Chondrocyte (in vitro differentiated cells): ENCODE measurements at places on chromosomes 4 and X.

- DNase-seq: no peak
These were observed 495.2 kb downstream of the AFF2 start for GRCh38 chrX:148995661-148996060.

- DNase-seq: no peak
These were observed 41.0 kb upstream of the ZNF330 start for GRCh38 chr4:141179474-141180373.

DNA sequence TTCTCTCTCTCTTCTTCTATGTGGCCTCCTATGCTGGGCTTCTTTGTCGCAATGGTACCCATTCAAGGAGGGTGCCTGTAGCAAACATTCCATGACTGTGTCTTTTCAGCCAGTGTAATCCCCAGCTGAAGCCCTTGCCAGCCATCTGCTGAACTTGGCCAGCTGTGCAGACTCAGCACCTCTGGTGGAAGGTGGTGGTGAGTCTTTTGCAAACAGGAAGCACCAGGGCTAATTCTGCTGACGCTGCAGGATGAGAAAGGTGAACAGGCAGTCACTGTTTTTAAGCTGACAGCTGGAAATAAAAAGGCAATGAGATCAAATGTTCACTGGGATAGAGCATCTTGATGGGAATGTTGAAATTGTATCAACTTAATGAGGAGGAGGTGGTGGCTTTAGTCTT, 298.7 kb upstream of the CLNK start:
- no peak for DNase-seq

GRCh38 chrX:134548257-134549201, 88.6 kb downstream of the HPRT1 start:
- no peak for DNase-seq

DNA sequence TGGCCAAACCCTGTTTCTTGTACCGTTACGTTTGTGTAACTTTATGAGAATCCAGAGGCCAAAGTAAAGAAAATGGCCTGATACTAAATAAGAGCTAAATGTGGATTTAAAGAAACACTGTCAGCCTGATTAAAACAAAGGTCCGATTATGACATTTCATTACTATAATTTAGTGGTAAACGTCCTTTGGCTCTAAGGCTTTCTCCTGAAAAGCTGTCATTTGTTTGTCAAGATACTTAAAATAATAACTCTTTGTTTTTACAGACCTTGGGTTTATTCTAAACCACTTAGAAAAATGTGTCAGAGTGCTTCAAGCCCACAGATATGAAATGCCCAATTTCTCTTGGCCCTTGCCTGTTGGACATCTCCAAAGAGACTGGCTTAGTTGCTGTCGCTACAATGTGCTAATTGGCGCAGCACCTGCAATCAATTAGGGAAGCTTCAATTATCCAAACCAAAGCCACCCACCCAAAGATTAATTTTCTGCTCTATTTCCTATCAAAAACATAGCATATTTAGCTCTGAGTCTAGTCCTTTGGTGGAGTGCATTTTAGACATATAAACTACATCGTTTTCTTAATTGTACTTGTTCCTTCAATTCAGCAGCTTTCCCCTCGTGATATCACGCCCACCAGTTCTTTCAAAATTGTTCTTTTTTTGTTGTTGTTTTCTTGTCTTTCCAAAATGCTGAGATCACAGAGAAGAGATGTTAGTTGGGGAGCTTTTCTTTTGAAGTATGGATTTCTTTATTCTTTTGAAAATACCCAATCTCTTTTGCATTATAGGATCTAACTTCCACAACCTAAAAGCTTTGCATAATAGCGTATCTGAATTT, 13.6 kb downstream of the SMIM20 start:
- DNase-seq: no peak

- no peak for DNase-seq
These were observed 2595.3 kb downstream of the ARAP2 start for GRCh38 chr4:33649015-33649414.
